Renal cortex interstitium (tissue), 15 donors: ENCODE measurements at places on chromosomes 2 and 18.

DNA sequence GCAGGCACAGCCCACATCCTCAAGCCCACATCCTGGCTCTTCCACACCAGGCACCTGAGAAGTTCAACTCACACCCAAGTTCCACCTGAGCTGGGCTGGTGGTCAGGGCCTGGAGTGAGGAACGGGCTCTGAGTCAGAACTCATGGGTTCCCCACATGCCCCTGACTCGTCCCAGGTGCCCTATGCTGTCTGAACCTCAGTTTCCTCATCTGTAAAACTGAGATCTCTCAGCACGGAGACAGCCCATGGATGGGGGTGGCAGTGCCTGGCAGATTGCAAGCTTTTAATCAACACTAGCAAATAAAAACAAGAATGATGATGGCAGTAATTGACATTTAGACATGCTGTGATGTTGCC is 307.8 kb downstream of the NDUFA10 start:
- DNase-seq: no peak

- no peak for DNase-seq
These were observed 227.7 kb downstream of the GPD2 start for GRCh38 chr2:156663757-156664409.

GRCh38 chr2:62524293-62524941 is 18.4 kb upstream of the TMEM17 start:
- DNase-seq: no peak

DNA sequence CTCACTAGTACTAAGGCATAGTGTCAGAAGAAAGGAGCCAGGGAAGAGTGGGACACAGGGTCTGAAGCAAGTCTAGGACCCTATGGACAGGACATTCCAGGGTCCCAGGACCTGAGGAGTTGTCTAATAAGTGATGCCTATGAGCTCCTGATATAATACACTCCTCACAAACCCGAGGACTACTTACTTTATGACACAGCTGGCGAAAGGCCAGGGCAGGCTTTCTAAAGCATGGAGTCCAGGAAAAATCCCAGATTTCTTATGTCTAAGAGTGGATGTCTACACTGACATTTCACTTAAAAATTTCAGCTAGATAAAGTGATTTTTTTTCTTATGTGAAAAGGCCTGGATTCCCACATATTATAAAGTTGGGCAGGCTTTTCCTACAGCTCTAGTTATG is 502.2 kb upstream of the SETBP1 start:
- DNase-seq: no peak

DNA sequence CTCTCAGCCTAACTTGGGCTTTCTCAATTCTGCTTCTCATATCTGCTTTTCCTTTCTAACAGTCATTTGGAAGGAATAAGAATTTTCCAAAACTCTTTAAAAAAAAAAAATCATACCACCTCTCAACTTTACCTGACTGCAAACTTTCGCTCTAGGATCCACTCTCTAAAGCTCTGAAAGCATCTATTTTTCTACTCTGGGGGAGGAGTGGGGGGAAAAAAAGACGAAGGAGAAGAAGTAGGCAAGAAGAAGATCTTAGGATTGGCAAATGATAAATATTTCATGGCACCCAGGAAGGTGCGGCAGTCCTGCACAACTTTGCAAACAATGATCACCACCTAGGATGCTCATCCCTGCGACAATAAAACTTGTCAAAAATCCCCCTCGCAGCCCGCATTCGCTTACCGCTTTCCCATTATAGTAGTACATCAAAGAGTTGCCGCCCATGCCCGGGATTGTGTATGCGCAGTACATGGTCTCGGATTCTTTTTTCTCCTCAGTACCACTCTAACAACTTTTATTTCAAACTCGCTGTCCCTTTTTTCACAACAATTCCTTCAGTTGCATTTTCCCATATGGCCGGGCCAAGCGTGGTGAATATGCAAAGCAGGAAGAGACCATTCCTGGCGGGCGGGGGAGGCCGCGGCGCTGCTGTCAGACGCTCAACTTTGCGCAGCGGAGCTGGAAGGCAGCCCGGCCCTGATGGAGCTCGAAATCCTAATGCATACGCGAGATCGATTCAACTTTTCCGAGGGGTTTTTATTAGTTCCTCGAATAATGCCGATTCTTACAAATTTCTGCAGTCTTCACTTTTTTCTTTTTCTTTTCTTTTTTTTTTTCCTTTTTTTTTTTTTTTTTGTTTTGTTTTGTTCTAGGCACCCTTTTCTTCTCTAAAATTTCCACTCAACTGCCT is 266.5 kb downstream of the TCF4 start:
- peak; percentile 75 for DNase-seq

DNA sequence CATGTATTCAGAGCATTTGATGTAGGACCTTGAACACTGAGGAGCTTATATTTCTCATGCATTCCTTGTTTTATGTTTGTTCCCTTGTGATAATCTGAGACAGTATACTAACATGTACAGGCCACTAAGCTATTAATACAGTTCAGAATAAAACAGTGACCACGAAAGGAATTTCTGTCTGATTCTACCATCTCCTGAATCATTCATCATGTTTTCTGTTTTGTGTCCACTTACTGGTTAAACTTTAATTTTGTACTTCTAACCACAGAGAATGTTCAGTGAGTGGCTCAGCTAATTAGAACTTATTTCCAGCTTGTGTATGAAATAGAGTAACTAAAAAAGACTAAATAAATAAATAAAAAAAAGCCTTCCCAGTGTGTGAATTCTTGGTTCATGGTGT is 110.4 kb downstream of the LRP1B start:
- no peak for DNase-seq

GRCh38 chr2:222569826-222570225 is 86.1 kb downstream of the FARSB start:
- no peak for DNase-seq

- DNase-seq: no peak
These were observed 244.3 kb downstream of the ETAA1 start for GRCh38 chr2:67641312-67642045.

DNA sequence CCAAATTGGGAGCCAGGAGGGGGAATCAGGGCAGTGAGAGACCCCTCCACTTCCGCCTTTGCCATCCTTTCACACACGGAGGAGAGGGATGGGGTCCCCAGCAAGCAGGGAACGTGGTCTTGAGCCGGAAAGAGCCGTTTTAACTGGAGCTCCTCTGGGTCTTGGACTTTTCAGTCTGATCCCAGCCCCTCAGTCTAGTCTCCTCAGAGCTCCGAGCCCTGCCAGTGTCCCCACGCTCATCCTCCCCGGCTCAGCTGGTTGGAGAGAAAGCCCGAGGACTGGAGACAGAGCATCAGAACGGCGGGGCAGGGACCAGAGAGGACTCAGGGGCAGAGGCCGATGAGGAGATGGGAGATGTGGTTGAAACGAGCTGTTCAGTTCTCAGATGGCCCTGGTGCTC is 26.1 kb upstream of the OTOF start:
- no peak for DNase-seq

DNA sequence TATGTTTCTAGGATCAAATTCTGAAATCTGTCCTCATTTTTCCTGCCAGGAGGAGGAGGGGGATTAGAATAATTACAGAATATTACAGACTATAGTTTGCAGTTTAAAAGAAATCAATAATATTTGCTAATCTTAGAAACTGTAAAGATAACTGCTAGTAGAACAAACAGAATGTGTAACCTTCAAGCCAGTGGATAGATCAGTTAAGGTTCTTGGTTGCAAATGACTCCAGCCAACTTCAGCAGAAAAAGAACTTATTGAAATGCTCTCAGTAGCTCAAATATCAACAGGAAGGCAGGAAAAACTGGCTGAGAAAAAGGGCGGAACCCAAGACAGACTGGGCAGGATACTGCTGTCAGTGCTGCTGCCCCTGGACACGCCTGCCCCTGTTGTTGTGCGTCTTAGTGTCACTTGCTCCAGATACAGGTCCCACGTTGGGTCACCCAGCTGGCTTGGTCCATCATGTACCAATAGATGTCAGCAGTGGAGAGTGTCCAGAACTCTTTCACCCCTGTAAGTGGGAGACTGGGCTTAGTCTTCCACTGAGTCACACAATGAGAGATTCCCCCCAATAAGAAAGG is 10.2 kb downstream of the NMUR1 start:
- no peak for DNase-seq

- DNase-seq: no peak
These were observed 385.9 kb downstream of the TXNL1 start for GRCh38 chr18:56252456-56252855.
